Trophoblast cell (in vitro differentiated cells and primary cell): ENCODE measurements at places on chromosomes 6 and 20.

DNA sequence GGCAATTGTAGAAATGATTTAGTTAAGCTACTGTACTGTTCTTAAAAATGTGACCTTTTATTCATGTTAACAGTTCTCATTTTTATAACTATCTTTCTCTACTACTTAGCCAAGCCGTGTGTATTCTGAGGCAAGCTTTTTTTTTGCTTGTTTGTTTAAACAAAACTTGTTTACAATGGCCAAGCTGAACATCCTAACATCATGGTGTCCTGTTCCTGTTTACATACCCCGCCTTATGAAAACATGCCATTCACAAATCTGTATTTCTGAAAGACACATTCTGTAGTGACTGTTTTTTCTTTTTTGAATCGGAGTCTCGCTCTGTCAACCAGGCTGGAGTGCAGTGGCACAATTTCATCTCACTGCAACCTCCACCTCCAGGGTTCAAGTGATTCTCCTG is 140.9 kb downstream of the NCOA3 start:
- DNase-seq, result no peak

DNA sequence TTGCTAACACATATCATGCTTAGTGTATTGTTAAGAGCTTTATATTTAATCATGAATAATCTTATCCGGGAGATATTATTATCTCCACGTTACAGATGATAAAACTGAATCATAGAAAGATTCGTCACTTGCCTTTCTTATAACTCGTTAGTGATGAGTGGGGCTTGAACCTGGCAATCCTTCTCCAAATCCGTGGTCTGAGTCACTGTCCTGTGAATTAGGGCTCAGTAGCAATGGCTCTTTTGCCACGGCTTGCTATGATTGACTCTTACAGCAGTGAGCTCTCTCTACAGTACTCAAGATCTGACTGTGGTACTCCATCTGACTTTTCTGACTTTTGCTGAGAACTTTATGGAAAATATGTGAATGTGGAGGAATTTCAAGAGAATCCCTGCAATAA is 246.9 kb downstream of the PACRG start:
- no peak for DNase-seq

- no peak for DNase-seq
Observed at GRCh38 chr20:7305976-7306375, 538.5 kb downstream of the BMP2 start.

- peak; percentile 37 for DNase-seq
Observed at GRCh38 chr6:143064951-143065683, 4.4 kb downstream of the AIG1 start.

DNA sequence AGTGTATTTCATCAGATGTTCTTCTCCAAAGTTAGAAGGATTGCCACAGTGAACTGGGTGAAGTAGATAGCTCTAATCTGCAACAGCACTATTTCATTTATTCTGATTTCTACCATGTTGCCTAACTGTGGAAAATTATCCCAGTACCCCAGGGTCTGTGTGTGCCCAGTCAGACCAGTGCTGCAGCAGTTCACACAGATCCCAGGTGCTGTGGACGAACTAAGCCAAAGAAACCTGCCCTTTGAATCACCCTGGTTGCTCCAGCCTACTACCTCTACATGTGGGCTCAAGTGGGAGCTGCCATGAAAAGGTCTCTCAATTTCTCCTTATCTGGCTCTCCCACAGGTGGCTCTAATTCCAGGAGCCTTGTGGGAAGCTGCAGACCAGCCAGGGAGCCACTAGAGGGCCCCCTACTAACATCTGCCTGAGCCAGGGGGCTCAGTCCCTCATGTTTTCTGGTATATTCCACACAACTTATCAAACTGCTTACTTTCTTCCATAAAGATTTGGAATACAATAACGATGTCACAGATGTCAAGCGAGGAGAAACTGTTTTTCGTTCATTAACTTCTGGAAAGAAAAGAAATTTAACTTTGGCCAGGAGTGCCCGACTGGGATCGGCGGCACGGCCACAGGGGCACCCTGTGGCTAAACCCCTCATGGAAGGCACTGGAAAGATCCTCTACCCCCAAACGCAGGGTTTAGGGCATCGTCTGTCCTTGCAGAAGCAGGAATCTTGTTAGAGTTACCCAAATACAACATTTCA is 31.6 kb upstream of the LY86 start:
- DNase-seq, result peak; percentile 51

GRCh38 chr6:13253272-13253671 is 75.1 kb downstream of the TBC1D7 start:
- DNase-seq, result no peak

GRCh38 chr6:155256122-155256795 is 7.6 kb upstream of the CLDN20 start:
- DNase-seq, result peak; percentile 53

GRCh38 chr20:8943631-8944030 is 125.3 kb upstream of the PLCB4 start:
- DNase-seq, result no peak

- DNase-seq, result no peak
Observed at GRCh38 chr6:154266560-154267099, 90.0 kb downstream of the IPCEF1 start.

DNA sequence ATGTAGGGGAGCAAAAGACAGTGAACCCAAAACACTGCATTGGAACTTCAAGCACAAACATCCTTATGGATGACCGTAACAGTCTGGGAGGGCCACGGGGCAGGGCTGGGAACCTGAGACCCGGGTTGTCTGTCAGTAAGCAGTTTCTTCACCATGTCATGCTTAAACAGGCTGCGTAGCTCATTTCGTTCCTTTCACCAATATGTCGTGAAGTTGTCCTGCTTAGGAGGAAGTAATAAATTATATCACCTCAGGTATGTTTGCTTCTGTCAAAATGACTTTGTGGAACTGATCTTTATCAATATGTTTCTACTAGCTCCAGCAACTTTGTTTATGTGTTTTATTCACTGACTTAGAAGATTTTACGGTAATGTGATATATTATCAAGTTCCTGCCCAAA is 12.4 kb upstream of the MAK start:
- no peak for DNase-seq

DNA sequence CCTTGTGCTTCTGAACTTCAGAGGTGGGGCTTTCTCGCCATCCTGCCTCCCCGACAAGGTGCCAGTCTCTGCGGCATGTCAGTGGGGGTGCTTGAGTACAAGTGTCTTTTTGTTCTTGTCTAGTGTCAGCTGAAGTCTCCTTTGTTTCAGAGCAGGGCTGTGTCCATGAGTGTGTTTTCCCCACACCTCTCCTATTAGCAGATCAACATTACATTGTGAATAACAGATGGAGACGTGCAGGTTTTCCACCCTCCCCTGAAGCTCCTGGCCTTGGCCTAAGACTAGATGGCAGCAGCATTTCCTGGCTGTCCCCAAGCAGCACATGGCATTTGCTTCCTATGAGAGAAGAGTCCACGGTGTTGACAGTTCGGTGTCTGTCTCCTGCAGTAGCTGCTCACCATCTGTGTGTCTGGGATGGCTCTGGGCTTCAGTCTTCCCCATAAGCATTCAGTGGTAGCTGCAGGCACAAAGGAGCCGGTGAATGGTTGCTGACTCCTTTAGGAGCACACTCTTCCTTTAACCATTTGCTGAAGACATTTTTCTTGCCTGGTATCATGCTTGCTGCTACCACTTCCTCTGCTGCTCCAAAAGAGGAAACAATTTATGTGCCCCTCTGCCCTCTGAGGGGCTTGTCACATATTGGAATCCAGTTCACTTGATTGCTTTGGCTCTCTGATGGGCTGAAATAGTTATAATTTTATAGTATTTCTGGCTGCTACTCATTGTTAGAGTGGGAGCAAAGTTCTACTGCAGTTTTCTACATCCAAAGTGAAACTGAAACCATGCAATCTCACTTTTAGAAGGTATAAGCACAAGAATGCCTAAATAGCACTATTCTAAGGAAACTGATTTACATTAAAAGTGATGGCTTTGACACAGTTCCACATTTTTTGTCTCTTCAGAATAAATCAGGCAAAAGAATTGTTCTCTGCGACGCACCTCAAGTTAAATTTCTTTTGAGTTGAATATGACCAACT is 913.0 kb downstream of the C6orf118 start:
- no peak for DNase-seq

DNA sequence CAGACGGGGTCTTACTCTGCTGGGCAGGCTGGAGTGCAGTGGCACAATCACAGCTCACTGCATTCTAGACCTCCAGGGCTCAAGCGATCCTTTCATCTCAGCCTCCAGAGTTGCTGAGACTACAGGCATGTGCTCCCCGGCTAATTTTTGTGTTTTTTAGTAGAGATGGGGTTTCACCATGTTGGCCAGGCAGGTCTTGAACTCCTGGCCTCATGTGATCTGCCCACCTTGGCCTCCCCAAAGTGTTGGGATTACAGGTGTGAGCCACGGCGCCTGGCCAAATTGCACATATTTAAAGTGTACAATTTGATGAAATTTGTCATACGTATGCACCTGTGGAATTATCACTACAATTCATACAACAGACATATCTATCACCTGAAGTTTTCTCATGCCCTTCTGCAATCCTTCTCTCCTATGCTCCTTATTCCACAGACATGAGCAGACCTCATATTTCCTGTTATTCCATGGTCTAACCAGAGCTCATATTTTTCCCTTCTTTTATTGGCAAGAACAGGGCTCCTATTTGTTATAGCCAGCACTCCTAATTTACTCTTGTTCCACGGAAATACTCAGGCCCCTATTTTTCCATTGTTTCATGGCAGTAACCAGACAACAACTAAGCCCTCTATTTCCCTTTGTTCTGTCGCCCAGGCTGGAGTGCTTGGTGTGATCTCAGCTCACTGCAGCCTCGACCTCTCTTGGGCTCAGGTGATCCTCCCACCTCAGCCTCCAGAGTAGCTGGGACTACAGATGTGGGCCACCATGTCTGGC is 2.2 kb upstream of the CSTL1 start:
- no peak for DNase-seq

- no peak for DNase-seq
Observed at GRCh38 chr20:47276851-47277534, 79.5 kb downstream of the ZMYND8 start.

DNA sequence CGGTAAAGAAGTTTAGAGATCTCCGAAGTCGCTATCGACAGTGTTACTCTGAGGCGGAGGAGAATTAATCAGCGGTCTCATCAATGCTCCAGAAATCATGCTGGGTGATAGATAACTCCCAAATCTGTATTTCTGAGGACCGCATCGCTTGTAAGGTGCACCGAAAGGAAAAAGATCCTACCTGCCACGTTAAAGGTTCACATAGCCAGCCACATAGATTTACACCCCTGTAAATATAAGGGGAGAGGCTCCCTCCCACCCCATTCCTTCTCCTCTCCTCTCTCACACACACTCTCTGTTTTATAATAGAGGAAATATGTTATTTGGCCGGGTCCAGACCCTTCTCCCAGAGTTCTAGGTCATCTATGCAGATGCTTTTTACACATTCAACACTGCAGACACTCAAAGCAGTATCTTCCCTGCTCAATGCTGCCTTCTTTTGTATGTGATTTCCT is 620 bp upstream of the DEK start:
- no peak for DNase-seq

- DNase-seq, result no peak
Observed at GRCh38 chr6:354631-355280, 36.8 kb upstream of the IRF4 start.

- peak; percentile 98 for DNase-seq
Observed at GRCh38 chr20:49594143-49594930, 26.4 kb upstream of the PTGIS start.

DNA sequence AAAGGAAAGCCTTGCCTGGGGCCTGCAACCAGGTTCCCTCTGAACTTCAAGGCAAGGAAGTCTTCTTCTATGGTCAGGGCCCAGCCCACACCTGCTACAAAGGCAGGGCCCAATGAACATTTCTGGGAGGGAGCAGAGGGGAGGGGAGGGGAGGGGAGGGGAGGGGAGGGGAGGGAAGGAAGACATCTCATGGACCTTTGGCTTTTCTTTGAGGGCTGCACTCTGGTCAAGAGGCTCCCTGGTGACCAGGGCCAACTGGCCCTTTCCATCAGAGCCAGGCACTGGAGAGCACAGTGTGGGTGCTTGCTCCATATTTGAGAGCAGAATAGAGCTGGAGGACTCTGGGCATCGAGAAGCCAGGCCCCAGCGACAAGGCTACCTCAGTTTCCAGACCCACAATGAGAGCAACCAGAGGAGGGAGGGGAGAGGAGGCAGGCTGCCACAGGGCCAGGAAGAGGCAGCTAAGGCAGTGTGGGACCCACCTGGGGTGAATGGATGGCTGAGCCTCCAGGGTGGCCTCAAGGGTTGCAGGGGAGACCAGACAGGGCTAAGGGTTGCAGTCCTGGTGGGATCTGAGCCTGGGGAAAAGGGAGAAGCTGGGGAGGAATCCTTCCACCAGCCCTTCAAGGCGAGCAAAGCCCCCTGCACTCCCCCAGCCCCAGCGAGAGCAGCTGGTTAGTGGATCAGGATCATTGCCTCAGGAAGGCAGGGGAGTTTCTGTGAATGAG is 84.8 kb downstream of the MRPL14 start:
- DNase-seq, result no peak

GRCh38 chr6:57248311-57248895 is 26.3 kb upstream of the RAB23 start:
- DNase-seq, result no peak

DNA sequence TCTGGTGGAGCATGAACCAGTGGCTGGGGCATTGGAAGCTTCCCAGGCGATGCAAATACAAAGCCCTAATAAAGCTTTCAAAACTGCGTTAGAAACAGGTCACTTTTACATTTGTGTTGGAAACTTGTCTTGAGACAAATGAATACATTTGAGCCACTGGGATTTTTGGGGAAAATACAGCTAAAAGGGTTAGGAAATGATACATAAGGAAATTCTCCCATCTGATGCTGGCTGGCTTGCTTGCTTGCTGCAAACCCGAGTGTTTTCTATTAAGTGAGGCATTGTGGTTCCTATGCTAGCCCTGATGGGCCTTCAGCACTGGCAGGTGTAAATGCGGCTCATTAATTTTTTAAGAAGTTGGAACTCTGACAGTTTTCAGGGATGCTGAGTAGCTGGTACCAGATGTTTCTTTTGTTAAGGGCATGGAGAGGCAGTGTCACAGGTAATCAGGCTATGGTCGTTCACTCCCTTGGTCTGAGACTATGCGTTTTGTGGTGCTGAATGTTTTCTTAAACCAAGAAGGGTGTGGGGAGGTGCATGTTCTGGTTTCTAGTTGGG is 35.2 kb downstream of the RREB1 start:
- no peak for DNase-seq

DNA sequence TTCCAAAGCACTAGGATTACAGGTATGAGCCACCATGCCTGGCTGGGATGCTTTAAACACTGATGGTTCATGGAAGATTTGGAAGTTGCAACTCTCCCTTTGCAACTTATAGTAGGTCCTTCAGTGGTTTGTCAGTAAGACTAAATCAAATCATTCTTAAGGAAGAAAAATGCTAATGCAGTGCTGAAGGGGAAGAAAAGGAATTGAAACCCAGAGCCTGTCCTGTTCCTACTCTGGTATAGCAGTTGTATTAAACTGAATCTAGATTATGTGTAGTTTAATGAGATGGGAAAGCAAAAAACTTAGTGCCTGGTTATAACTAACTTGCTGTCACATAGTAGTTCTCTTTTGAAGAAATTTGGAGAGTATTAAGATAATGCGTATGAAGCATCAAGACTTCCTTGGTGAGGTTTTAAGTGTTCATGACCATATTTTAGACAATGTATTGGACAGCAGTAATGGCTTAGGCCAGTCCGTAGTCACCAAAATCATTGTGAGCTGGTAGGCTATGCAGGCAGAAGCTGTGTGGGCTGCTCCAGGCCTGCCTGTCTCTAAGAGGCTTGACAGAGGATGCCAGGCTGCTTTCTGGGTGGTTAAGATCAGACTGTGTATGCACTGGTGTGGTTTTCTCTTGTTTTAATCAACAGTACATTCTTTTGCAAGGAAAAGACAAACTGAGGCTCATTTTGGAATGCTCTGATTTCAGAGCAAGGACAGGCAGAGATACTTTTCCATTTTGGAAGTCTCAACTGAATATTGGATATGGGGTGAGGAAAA is 14.0 kb downstream of the PAQR8 start:
- DNase-seq, result no peak
